ENCODE measurements at places on chromosomes 3 and 15.

- DNase-seq, result no peak
Measured at GRCh38 chr3:55923626-55924025, 436.5 kb upstream of the WNT5A start.

DNA sequence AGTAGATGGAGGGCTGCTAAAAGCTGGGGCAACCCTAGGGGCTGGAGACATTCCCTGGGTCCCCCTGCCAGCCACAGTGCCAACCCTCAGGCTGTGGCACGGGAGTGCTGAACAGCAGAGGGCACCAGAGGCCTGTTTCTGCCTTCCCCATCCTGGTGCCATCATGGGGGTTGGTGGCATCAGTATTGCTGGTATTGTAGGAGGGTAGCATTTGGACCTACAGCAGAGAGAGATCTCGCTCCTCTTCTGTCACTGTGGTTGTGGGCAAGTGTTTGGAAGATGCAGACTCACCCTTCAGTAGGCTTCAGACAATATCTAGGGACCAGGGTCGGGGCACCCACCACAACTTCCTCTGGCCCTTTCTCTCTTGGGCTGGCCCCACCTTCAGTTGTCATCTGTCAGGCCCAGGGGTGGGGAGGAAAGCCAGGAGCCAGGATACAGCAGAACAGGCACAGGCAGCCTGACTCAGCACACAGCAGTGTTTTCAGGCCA lies 123.5 kb downstream of the RPLP1 start:
- DNase-seq, result peak; percentile 78

- no peak for DNase-seq
Measured at GRCh38 chr3:41405466-41405865, 206.2 kb downstream of the CTNNB1 start.

- no peak for DNase-seq
Measured at GRCh38 chr15:40927495-40927872, 1.7 kb upstream of the DLL4 start.
